Thoracic aorta (tissue), 2 donors: ENCODE measurements at places on chromosomes 12 and 14. TPM values are rescaled to one million over a fixed set of nuclear protein-coding genes. Genes with fewer than 3 reads are reported as not detected.
A peak's percentile ranks its signal among the peaks of the same experiment; 100 is the strongest.

PPP2R5C gene
- 97.2 TPM for total RNA-seq

GDF3 gene
- not detected for total RNA-seq

CLECL1 gene
- total RNA-seq = 1.9 TPM

DNA sequence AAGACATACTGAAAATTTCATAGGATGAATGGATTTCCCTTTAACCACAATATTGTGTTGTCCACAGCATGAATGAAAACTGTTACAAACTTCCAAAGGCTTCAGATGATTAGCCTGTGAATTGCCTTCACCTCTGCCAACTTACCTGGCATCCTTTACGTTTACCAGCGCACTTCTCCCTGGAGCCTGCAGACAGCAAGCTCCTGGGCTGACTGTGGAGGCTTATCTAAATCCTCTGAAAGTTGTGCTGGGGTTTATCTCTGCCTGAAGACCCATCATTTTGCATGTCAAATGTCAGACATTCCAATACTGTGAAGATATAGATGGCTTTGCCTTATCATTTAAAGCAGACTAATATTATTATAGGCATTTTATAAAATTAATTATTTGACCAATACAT lies 403.0 kb downstream of the SYT1 start:
- no peak overlapping the region for H3K27ac ChIP-seq
- DNase-seq = no peak
- no peak overlapping the region for H3K4me3 ChIP-seq
- no peaks in the 10 kb centered on the region for H3K4me1 ChIP-seq

DNA sequence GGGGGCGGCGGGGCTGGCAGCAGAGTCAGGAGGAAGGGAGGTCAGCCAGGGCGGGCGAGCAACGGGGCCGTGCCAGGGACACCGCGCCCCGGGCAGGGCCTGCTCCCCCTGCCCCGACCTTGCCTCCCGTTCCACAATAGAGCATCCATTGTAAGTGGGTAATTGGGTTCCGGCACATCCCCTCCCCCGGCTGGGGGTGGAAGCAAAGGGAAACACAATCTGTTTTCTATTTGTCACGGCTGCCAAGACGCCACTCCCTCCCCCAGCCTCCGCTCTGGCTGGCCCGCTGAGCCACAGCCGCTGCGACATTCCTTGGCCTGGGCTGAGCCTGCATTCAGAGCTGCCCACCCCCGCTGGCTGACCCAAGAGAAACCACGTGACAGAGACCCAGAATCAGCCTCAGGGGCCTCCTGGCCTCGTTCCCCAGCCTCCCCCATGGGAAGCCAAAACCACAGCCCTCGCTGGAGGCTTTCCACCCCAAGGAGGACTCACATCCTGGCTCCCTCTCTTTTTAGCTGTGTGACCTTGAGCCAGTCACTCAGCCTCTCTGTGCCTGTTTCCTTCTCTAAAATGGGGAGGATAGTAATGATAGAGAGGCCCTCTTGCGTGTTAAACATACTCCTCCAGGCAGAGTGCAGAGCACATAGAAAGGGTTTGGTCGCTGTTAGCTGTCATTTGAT lies 117.6 kb downstream of the SCARB1 start:
- H3K4me1 ChIP-seq = peaks cover 24% of the 10 kb centered on the region
- H3K36me3 ChIP-seq = no peaks in the 10 kb centered on the region
- H3K27me3 ChIP-seq = no peaks in the 10 kb centered on the region
- peak; percentile 94 for DNase-seq
- peak overlapping the region; percentile 79 for H3K27ac ChIP-seq

GRCh38 chr14:101191721-101192660 lies 288.5 kb upstream of the RTL1 start:
- H3K36me3 ChIP-seq = no peaks in the 10 kb centered on the region
- no peak overlapping the region for H3K27ac ChIP-seq
- H3K4me3 ChIP-seq = no peak overlapping the region
- no peaks in the 10 kb centered on the region for H3K4me1 ChIP-seq
- no peak for DNase-seq

DNA sequence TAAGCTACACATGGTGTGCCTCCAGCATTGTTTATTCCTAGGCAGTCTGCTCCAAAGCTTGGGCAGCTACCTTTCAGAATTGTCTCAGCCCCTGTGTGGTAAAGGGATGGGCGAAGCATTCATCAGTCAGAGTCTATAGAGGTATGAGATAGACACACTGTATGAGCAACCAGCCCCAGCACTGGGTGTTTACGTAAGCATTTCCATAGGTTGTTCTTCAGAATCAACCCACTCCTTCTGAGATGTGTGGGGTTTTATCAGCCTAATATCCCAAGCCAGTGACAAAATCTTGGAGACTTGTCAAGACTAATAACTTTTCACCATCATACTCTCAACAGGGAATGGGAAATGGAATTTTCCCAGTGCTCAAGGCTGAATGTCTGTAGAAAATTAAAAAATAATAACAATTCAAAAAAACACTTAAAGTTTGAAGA lies 98.2 kb downstream of the BTG1 start:
- H3K36me3 ChIP-seq = no peaks in the 10 kb centered on the region
- H3K27ac ChIP-seq = no peak overlapping the region
- no peaks in the 10 kb centered on the region for H3K27me3 ChIP-seq
- peaks cover 13% of the 10 kb centered on the region for H3K4me1 ChIP-seq

GRCh38 chr12:122503147-122503751 lies 2.5 kb upstream of the ZCCHC8 start:
- peaks cover 3% of the 10 kb centered on the region for H3K4me1 ChIP-seq
- no peak overlapping the region for H3K4me3 ChIP-seq
- no peak overlapping the region for H3K27ac ChIP-seq
- H3K27me3 ChIP-seq = no peaks in the 10 kb centered on the region
- H3K36me3 ChIP-seq = peaks cover 32% of the 10 kb centered on the region
- DNase-seq = no peak

DNA sequence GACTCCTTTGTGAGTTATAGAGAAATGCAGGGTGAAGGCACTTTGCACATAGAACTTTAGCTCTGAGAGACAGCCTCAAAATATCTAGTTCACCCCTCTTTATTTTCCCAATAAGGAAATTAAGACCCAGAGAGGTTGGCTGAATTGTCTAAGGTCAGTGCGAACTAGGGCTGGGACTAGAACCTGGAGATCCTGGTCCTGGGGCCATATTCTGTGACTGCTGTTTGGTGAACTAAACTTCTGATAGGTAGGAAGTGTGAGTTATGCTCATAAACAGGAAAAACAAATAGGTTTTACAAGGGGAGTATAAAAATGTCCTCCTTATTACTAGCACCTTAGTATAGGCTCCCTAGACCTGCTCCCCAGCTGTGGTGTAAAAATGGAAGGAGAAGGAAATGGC lies 53.9 kb downstream of the DAD1 start:
- no peak overlapping the region for H3K27ac ChIP-seq
- no peak overlapping the region for H3K4me3 ChIP-seq
- no peak for DNase-seq

- H3K27ac ChIP-seq = no peak overlapping the region
- no peaks in the 10 kb centered on the region for H3K36me3 ChIP-seq
- DNase-seq = no peak
- no peak overlapping the region for H3K4me3 ChIP-seq
Observed at GRCh38 chr14:86305058-86305457, 775.1 kb downstream of the FLRT2 start.

- DNase-seq = no peak
- peaks cover 30% of the 10 kb centered on the region for H3K4me1 ChIP-seq
- H3K27ac ChIP-seq = no peak overlapping the region
- H3K4me3 ChIP-seq = no peak overlapping the region
- no peaks in the 10 kb centered on the region for H3K27me3 ChIP-seq
Observed at GRCh38 chr14:70934502-70935134, 27.4 kb downstream of the PCNX1 start.

GRCh38 chr12:57756406-57757341 lies 1.8 kb downstream of the MARCHF9 start:
- no peak for DNase-seq
- H3K4me1 ChIP-seq = peaks cover 17% of the 10 kb centered on the region
- no peak overlapping the region for H3K27ac ChIP-seq
- no peaks in the 10 kb centered on the region for H3K27me3 ChIP-seq
- peaks cover 14% of the 10 kb centered on the region for H3K36me3 ChIP-seq
- H3K4me3 ChIP-seq = peak overlapping the region; percentile 81

DNA sequence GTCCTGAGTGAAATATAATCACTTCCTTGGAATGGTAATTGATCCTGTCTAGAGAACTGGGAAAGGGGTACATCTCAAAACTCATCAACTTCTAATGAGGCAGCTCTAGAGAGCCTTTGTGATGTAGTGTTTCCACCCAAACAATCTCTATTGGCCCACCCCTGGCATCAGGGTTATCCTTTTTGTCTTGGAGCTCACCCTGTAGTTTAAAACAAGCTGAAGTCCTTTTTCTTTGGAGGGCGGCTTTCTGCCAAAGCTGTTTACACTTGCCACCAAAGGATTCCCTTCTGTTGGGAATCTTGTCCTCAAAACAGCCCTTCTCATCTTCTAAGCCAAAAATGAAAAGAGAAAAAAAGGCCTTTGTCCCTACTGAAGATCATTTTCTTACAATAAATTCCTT lies 60.6 kb upstream of the GTF2A1 start:
- no peaks in the 10 kb centered on the region for H3K36me3 ChIP-seq
- no peak overlapping the region for H3K27ac ChIP-seq
- no peak for DNase-seq
- no peaks in the 10 kb centered on the region for H3K4me1 ChIP-seq
- no peaks in the 10 kb centered on the region for H3K27me3 ChIP-seq
- H3K4me3 ChIP-seq = no peak overlapping the region
